Umbilical cord (tissue), 2 donors: ENCODE measurements at places on chromosomes 3 and 15. TPM values are rescaled to one million over a fixed set of nuclear protein-coding genes. Genes with fewer than 3 reads are reported as not detected.

Gene KY
- total RNA-seq: 1.7 TPM

Gene FSTL1
- 1,082 TPM for total RNA-seq

- no peak for DNase-seq
Observed at GRCh38 chr15:32657198-32657883, 15.8 kb downstream of the SCG5 start.

- DNase-seq: no peak
Observed at GRCh38 chr3:138467931-138468330, 33.5 kb downstream of the ESYT3 start.

GRCh38 chr3:18634461-18634860 lies 209.3 kb upstream of the SATB1 start:
- no peak for DNase-seq

- DNase-seq: no peak
Observed at GRCh38 chr15:39235084-39235795, 345.6 kb upstream of the THBS1 start.

- DNase-seq: peak; percentile 45
Observed at GRCh38 chr3:112128843-112129727, 4.0 kb downstream of the GCSAM start.

DNA sequence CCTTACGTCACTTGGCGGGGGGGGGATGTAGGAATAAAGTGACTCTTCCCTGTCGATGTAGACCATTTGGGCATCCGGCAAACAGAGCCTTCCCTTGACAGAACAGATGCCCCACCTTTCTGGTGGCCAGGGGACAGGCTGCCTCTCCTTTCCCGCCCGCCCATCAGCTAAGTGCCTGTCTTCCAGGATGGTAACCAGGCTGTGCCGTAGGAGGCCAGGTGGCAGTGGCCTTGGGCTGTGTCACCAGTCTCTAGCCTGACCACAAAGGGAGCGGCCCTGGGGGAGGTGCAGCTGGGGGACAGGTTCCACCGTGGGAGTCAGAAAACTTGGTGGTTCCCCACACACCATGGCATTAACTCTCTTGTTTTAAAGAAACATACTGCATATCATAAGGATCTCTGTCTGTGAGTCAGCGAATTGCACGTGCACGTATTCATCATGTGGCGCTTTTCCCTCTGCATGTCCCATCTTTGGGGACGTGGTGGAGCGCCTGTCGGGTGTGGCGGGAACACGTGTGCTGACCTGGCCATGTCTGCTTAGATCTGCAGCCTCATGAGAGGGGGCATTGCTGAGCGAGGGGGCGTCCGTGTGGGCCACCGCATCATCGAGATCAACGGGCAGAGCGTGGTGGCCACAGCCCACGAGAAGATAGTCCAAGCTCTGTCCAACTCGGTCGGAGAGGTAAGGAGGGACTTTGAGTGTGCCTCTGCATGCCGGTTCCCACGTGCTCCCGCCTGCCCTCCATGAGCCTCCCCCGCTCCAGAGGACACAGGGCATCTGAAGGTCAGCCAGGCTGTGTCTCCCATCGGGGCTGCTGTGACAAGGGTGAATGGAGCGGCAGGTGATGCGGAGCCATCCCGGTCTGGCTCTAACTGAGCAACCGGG lies 156.0 kb downstream of the NSMCE3 start:
- DNase-seq: no peak

- DNase-seq: no peak
Observed at GRCh38 chr3:403826-404225, 207.3 kb downstream of the CHL1 start.

DNA sequence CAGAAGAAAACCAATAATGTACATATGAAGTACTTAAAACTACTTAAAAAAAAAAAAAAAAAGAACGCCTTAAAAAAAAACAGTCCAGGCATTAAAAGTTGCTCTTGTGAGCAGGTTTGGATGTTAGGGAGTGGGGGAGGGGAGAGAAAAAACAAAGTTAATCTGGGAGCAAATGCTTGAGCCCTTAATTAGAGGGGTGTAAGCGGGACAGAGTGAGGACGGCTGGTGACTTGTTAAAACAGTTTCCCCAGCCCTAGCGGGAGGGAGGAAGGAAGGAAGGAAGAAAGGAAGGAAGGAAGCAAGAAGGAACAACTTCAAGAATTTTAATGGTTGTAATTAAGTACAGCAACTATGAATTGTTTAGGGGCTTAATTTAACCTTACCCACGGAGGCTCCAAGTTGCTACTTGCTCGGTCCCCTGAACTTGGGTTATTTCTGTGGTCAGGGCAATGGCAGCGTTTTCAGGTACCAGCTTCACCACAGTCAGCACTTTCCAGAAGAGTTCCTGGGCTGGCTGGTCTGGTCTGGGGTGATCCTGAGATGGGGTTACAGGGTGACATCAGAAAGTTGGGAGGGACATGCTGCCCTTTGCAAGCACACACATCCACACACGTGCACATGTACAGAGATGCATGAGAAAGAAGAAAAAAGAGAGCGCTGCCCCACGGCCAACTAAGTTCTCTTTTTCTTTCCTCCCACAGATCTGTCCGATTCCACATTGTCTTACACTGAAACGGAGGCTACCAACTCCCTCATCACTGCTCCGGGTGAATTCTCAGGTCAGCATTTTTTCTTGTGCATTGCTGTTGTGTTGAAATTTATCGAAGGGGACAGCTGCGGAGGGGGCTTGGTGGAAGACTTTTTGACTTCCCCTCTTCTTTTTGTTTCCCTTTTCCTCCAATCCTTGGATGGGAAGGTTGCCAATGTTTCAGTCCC lies 14.0 kb downstream of the SMAD6 start:
- no peak for DNase-seq

DNA sequence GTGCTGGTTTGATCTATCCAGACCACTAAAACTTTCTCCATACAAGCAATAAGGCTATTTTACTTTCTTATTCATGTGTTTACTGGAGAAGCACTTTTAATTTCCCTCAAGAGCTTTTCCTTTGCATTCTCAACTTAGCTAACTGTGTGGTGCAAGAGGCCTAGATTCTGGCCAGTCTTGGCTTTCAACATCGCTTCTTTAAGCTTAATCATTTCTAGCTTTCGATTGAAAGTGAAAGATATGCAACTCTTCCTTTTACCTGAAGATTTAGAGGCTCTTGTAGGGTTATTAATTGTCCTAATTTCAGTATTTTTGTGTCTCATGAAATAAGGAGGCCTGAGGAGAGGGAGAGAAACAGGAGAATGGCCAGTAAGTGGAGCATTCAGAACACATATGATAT lies 234.8 kb upstream of the GADL1 start:
- DNase-seq: no peak
